ENCODE measurements at places on chromosomes 6 and 20.

DNA sequence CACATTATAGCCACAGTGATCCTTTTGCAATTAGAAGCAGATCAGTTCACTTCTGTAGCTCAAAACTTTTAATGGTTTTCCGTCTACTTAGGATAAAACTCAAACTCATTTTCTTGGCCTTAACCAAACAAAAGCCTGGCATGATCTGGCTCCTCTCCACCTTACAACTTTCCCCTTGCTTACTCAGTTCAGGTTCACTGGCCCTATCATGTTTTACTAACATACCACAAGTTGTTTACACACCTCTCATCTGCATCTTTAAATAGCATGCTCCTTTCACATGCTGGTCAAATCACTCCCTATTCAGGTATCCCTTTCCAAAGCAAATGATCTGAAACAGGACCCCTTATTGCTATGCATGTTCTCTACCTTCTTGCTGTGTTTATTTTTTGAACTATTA, 191.4 kb upstream of the FAM83B start:
- no peak for DNase-seq

- DNase-seq: no peak
These were observed 844.3 kb upstream of the MANEA start for GRCh38 chr6:94733066-94733465.

- no peak for DNase-seq
These were observed 32.5 kb downstream of the SYNDIG1 start for GRCh38 chr20:24501764-24502556.

GRCh38 chr6:24985323-24985722, 49.6 kb upstream of the RIPOR2 start:
- no peak for DNase-seq

GRCh38 chr20:21709535-21709904, 4.1 kb downstream of the PAX1 start:
- no peak for DNase-seq

DNA sequence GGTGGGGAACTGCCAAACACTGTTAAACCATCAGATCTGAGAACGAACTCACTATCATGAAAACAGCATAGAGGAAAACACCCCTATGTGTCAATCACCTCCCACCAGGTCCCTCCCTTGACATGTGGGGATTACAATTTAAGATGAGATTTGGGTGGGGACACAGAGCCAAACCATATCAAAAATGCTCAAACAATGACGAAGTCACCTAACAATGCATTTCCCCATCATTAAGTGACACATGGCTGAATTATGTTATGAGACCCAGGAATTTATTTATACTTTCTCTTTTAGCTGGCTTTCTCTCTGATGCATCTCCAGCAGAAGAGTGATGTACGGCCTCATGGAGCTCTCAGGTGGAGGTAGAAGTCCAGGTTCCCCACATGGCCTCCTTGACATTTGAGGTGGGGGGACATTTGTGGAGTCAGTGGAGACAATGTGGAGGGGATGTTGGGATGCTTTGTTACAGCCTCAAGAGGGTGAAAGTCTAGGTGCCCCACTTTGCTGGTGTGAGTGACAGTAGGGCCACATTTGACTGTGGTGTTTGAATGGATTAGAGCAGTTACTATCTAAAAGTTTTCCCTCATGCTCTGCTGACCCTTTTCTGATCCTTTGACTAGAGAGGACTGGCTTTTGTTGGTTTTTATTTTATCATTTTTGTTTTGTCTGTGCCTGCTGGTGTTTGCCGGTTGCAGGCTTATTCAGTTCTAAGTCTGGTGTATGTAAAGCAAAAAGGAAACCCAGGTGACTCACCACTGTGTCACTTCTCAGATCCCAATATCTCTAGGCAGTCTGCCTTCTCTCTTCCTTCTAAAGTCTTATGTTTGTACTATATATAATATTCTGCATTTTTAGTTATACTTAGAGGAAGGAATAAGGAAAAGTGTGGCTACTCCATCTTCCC, 18.5 kb upstream of the DCBLD1 start:
- no peak for DNase-seq

- DNase-seq: no peak
These were observed 39.7 kb downstream of the TRAM2 start for GRCh38 chr6:52537001-52537753.

Data from activated T-helper 1 cell treated with anti-CD3 and anti-CD28 coated beads, Interleukin-2, amount 50 U/mL, for 16 hours (primary cell).